ENCODE measurements at places on chromosomes 1 and 21.
A peak's percentile ranks its signal among the peaks of the same experiment; 100 is the strongest.

- DNase-seq = no peak
Measured at GRCh38 chr1:101216623-101217022, 20.2 kb upstream of the S1PR1 start.

DNA sequence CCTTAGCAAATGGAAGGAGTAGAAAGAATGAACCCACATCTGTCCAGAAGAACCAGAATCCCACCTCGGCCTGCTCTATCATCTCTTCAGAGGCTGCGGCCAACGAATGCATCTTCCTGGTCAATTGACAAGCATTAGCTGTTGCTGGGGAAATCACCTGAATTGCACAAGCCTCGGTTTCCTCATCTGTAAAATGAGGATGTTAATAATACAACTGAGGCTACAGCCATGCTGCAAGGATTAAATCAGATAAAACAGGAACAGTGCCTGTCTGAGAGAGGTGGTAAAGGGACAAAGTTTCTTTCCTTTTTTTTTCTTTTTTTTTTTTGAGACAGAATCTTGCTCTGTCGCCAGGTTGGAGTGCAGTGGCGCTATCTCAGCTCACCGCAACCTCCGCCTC, 99.8 kb downstream of the KIF14 start:
- DNase-seq = no peak

DNA sequence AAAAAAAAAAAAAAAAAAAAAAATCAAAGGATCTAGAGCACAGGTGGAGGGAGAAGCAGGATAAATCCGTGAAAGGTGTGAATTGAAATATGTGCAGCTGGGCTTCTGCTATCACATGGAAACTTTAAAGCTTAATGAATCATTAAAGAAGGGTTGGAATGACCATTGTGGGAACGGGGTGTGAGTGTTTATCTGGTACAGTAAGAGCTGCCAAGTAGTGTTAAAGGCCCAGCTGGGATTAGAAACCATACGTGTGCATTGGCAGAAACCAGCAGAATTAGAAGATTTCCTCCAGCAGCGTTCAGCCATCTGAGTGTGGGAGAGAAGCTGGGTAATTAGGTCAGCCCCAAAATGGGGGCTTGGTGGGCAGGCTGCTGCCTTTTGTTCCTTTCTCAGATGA, 13.5 kb downstream of the FALEC start:
- DNase-seq = no peak

DNA sequence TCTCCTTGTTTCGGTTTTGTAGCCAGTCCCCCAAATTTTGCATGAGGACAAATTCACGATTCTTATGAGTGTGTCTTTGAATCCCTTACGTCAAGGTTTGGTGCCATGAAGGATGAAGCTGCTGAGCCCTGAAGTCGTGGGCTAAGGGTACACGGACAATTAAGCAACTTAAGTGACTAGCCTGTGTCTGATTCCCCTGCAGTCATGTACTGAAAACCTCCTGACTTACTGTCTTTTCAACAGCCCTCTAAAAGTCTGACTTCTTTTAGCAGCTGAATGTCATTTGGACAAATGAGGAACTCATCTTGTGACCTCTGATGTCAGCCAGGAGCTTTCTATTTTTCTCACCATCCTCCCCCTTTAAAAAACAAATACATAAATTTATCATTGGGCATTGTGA, 27.1 kb upstream of the C1orf105 start:
- peak; percentile 2 for DNase-seq

DNA sequence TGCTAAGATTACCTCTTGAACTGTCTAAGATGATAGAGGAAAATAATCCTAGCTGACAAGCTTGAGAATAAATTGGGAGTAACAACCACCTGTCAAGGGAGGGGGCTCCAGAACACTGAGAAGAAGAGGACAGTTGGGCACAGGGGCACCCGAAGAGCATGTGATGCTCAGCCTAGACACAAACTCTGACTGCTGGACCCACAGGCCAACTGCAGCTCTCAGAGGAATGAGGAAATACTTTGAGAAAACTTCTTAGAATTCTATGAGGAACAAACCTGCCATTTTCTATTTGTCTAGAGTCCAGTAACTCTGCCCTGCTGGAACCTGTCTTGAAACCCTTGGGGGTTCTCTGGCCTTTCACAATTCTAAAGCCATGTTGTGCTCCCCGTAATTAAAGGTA, 124.1 kb upstream of the KCNK2 start:
- no peak for DNase-seq

DNA sequence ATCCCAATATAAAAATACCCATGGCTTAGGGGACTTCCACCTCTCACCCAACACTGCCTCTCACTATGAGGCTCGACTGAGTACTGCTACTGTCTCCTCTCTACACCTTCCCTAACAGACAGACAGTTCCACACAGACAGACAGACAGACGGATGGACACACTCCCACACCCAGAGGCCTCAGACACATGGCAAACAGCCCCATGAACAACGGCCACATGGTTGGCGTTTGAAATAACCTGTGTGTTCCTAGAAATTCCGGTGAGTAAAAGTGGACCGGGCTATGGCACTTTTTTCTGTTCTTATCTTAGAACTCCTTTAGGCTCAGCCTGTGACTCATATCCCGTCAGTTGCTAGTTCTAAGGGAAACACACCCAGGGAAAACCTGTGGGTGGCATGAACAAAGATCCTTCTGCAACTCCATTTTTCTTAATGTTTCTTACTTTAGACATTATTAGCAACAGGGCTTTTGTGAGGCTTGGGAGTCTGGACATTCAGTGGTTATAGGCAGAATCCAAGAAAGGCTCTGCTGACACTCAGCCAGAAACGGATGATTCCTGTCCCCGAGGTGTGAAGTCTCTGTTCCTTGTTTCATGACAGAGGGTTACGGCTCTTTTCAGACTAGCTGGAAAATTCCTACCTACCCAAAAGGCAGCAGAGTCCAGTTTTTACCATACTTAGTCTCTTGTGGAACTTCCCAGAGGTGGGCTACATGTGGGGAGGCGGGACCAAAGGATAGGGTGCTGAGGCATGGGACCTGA, 90.5 kb upstream of the TLR5 start:
- no peak for DNase-seq

DNA sequence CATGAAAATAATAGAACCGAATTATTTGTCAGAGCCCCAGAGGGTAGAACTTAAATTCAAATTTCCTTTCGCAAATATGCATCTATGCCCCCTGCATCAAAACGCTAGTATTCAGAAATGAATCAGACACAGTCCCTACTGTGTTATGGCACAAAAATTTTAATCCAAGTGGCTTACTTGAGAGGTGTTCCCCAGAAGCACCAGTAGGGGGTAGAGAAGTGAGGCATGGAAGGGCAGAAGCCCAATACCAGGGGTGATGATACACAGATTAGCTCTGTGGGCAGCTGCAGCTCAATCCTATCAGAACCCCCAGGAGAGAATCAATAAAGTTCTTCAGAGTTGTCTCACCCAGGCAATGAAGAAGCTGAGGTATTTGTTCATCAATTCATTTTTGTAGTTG, 342.2 kb downstream of the OMA1 start:
- no peak for DNase-seq

DNA sequence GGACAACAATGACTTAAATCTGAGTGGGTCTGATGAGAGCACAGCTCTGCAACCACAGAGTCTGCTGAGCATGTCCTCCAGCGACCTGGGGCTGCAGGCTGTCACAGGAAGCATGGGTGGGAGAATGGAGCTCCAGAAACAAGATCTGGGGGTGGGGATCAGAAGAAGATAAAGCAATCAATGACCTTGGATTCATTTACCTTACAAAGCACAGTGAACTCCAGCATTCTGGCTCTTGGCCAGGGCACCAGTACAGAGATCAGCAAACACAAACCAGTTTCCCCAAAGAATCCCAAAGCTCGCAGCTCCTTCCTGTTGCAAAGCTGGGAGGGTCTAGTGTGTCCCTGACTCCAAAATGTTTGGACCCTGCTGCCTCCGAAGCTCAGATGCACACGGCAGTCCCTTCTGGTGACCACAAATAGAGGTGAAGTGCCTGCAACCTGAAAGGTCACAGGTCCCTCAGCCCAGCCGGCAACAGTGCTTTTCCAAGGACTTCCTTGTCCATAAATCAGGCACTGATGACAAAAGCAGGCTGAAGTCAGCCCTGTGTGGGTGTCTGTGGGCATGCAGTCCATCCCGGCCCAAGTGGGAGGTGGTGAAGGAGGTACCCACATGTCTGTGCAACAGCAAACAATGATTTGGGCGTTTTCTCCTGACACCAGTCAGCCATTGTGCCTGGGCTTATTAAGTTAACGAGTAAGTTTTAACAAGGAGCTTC, 76.1 kb downstream of the SH3BGR start:
- no peak for DNase-seq

DNA sequence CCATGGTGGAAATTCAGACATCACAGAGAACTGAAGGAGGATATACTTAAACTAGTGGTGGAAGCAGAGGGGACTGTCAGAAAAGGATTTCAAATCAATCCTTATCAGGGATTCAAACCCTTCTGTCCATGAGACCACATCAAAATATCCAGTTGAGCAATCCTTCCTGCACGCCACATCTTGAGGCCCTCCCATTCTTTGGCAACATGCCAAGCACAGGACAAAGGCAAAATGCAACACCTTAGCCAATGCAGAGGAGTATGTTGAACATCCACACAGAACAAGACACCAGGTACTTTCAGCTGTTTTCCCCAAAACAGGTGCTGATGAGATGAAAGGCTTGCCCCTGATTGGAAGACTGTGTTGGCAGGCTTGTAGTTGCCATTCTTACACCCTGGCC, 81.8 kb upstream of the PLXNA2 start:
- no peak for DNase-seq

- DNase-seq = no peak
Measured at GRCh38 chr1:95941121-95941798, 707.2 kb downstream of the RWDD3 start.

DNA sequence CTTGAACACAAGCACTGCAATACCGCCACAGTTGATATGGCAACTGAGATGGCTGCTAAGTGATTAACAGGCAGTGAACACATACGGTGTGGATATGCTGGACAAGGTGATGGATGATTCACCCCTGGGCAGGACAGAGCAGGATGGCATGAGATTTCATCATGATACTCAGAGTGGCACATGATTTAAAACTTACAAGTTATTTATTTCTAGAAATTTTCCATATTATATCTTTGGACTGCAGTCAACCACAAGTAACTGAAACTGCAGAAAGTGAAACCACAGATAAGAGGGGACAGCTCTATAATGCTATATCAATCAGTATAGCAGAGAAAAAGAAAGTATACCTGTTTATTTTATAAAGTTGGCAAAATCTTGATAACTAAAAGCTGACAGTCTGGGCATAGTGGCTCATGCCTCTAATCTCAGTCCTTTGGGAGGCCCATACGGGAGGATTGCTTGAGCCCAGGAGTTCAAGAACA, 47.9 kb downstream of the PHACTR4 start:
- DNase-seq = no peak

GRCh38 chr1:44790968-44791801, 3.2 kb upstream of the BEST4 start:
- no peak for DNase-seq

GRCh38 chr1:159916242-159917051, 8.9 kb downstream of the TAGLN2 start:
- DNase-seq = no peak

DNA sequence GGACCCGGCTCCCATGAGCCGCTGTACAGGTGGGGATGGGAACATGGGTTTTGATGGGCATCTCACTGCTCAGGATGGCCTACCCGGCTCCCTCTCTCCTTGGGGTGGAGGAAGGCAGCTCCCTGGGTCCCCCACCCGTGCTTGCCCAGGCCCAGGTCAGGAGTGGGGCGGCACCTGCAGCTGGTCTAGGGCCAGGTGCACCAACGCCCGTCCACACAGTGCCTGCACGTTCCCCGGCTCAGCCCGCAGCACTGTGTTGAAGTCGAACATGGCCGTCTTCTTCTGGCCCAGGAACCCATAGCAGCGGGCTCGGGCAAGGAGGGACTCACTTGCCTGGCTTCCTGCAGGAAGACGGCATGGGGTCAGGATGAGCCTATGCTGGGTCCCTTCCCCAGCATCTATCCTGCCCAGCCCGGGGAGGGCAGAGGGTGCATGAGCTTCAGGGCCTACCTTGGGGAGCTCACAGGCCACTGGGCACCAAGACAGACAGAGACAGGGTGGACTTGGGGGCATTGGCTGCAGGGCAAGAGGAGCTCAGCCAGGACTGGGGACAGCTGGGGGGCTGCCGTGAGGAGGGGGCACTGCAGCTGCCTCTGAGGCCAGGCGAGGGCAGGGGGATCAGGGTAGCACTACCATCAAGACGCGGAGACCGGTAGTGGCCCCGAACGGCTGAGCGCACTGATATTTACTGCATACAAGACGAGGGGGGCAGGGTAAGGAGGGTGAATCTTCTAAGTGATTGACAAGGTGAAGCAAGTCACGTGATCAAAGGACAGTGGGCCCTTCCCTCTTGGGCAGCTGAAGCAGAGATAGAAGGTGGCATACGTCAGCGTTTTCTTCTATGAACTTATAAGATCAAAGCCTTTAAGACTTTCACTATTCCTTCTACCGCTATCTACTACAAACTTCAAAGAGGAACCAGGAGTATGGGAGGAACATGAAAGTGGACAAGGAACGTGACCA, 17.8 kb downstream of the TTC34 start:
- DNase-seq = no peak

- no peak for DNase-seq
Measured at GRCh38 chr1:223188618-223189356, 45.7 kb upstream of the TLR5 start.

DNA sequence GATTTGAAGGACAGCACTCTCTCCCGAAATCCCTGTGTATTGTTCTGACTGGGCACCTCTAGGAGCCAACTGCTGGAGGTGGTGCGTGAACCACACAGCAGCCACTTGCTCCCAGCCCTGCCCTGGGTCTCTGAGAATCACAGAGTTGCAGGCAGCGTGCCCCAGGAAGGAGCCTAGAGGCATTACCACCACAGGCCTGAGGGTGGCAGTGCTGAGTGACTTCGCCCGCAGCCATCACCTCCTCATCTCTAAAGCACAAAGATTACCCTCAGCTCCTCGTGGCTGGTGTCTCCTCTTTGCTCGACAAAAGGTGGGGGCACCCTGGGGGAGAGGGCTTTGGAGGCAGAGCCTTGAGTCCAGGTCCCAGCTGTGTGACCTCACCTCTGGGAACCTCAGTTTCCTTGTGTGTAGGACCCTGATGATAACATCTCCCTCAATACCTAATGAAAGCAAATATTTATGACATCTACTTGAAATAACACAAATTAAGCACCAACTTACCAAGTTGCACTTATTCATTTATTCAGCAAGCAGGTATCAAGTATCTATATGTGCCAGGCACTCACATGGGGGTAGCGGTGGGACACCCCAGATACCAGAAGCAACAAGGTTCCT, 86.3 kb downstream of the VWA5B1 start:
- DNase-seq = peak; percentile 44

DNA sequence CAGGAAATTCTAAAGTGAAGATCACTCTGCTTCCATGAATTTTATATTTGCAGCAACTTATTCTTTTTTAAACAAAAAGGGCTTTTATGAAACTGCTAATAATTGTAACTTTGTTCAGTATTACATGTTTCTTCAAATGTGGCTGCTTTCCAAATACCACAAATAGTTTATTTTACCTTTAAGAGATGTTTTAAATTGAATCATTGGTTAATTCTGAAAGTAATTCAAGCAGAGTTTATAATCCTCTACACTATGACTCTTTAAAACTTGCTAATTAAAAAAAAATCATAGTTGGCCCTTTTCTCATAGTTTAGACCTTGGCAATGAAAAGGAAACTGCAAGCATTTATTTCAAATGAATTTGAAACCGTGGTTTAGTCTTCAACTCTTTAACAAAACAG, 59.6 kb downstream of the SDCCAG8 start:
- DNase-seq = no peak

GRCh38 chr1:20233394-20233793, 47.1 kb upstream of the PLA2G2C start:
- DNase-seq = no peak
